ENCODE measurements at places on chromosomes 3 and 15. TPM values are rescaled to one million over a fixed set of nuclear protein-coding genes. Genes with fewer than 3 reads are reported as not detected.

The ALDH1A3 gene
- total RNA-seq = 1.9 TPM

GRCh38 chr3:112354642-112355306, 21.8 kb downstream of the CD200 start:
- DNase-seq = no peak

DNA sequence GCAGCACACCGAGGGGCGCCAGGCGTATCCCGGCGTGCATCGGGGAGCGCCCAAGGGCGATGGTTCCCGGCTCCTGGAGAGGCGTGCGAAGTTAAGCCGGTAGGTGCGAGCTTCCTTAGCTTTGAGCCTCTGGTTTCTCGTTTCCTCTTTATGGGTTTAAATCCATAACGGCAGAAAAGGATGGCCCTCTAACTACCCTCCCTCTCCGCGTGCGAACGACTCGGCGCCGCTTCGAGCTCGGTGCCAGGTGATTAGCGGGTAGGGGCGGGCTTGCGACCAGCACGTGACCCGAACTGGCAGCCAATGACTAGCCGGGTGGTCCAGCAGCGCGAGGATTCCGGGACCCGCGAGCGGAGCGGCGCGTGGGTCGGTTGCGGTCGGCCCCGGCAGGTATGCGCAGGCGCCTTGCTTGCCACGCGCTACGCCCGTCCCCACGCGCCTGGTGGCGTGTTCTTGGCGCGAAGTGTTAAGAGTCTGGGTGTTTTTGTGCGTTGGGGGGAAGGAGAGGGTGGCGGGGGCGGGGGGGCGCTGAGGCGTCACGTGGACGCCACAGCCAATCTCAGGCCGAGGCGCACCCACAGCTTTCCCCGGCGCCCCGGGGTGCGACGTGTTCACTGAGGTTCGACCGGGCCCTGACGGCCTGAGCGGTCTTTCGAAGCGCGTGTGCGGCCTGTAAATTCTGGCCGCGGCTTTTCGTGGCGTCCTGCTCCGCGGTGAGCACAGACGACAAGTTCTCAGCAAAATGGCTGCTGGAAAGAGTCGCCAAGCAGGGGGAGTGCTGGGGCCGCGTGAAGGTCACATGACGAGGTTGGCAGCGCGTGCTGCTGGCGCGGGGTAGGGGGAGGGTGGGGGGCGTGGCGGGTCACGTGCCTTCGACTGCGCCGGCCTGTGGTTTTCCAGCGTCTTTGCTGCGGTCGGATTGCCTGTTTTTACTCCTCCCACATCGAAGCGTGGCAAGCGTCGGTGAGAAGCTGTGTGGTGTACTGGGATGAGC, 38.7 kb upstream of the MGA start:
- DNase-seq = peak; percentile 61

DNA sequence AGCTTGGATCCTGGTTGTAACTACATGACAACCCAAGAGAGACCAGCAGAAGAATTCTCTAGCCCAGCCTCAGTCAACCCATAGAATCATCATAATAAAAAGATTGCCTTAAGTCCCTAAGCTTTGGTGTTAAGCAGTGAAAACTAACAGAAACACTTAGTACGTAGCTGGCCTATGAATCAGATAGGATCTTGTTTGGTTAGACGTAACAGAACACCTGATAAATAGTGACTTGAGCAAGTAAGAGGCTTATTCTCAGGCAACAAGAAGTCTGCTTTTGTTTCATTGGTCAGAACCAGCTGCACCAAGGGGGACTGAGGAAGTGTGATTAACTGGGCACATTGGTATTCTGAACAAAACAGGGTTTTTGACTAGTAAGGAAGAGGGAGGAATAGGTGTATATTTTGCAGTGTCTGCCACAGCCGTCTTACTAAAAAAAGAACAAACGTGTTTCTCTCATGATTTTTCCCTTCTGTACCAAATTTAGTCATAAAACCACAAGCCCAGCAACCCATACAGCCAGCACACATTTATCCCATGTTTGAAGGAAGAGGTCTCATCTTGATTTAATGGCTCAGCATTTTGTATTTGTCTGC, 53.3 kb upstream of the GLCE start:
- no peak for DNase-seq

DNA sequence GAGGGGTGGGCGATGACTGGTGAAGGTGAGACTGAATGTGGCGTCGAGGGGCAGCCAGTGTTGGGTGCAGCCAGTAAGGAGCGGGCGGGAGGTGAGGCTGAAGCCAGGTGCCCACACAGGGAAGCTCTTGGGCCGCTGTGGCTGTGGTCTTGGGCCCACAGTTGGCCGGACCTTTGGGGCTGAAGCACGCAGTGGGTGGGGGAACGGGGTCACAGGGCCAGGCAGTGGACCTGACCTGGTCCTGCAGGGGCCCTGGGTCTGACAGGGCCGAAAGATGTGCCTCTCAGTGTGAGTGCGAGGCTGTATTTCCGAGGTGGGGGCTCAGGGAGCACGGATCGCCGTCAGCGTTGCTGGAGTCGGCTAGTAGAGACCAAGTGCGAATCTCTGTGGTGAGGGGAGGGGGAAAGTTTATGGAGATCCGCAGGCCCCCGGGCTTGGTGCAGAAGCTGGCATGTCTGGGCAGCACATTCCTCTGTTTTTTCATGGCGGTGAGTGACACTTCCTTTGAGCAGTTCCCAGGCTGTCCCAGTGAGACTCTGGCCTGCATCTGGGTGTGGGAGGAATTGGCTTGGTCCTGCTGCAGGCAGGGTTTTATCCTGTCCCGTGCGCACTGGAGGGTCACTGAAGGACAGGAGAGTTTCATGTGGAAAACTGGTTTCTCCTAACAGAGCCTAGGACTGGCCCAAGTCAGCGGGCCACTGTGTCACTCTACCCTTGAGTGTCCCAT, 100.8 kb downstream of the TMEM266 start:
- DNase-seq = no peak

- no peak for DNase-seq
These were observed 23.3 kb downstream of the FBN1 start for GRCh38 chr15:48622237-48622636.

The SLC7A14 gene
- total RNA-seq = not detected

- no peak for DNase-seq
These were observed 32.3 kb upstream of the PROK2 start for GRCh38 chr3:71817262-71817661.

The ZNF385D gene
- total RNA-seq = not detected

GRCh38 chr15:31265871-31266711, 60.5 kb upstream of the KLF13 start:
- DNase-seq = no peak

The BSN gene
- total RNA-seq = 0.12 TPM

DNA sequence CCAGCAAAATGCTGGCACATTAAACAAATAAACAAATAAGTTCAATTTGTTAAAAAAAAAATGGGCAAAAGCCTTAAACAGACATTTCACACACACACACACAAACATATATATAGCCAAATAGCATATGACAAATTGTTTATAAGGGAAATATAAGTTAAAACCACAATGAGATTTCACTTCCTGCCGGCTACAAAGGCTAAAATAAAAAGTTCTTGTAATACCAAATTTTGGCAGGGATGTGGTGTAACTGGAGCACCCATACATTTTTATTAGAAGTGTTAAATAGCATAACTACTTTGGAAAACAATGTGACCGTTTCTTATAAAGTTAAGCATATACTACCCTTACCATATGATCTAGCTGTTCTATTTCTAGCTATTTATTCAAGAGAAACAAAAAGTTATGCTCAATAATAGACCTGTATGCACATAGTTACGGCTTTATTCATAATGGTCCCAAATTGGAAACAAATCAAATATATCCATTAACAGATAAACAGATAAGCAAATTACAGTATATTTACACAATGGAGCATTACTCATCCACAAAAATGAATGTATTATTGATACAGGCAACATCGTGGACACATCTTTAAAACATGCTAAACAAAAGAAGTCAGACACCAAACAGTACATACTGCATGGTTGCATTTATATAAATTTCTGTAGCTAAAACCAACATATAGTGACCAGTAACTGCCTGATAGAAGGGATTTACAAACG, 93.9 kb downstream of the EOMES start:
- no peak for DNase-seq

- DNase-seq = no peak
These were observed 9.2 kb downstream of the LXN start for GRCh38 chr3:158663246-158663645.

The TMEM266 gene
- not detected for total RNA-seq

DNA sequence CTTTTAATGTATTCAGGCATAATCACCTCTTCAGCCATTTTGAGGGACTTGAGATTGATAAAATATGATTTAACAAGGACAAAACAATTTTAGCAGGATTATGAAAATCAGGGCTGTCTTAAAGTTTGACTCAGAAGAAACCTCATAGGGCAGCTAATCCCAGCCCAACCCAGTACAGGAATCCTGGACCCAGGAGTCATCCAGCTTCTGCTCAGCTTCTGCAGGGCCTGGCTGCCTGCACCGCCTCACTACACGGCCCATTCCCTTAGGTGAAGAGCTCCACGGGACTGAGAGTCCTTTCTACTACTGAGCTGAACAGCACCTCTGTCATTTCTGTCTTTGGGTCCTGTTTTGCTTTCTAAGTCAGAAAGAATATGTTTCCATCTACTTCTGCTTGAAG, 37.5 kb downstream of the ARHGAP31 start:
- DNase-seq = no peak

The FSTL1 gene
- 88.9 TPM for total RNA-seq

The EPHB1 gene
- 0.05 TPM for total RNA-seq

GRCh38 chr15:22936577-22937472, 43.3 kb downstream of the CYFIP1 start:
- DNase-seq = no peak

DNA sequence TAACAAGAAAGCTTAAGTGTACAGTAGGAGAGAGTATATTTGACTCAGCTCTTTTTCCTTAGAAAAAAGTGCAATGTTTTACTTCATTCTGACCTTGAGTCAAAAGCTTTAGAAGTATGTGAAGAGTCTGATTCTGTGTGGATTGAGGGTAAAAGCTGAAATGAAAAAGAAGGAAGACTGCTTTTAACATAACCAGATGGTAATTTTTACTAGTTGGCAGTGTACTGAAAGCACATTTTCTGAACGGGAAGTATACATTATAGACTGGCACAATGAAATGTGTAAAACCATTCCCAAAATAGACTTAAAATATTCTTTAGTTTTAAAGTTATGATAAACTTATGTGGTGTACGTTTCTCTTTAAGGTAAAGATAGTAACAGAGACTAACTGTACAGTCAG, 197.8 kb upstream of the ZNF717 start:
- no peak for DNase-seq

The HPS3 gene
- total RNA-seq = 17.5 TPM

The TEX9 gene
- 3.5 TPM for total RNA-seq

The AGBL1 gene
- total RNA-seq = 0.02 TPM

GRCh38 chr15:74036271-74037170, 42.0 kb downstream of the PML start:
- peak; percentile 48 for DNase-seq

GRCh38 chr3:14188041-14188754, 9.6 kb downstream of the LSM3 start:
- DNase-seq = no peak

The DUOXA2 gene
- total RNA-seq = not detected

DNA sequence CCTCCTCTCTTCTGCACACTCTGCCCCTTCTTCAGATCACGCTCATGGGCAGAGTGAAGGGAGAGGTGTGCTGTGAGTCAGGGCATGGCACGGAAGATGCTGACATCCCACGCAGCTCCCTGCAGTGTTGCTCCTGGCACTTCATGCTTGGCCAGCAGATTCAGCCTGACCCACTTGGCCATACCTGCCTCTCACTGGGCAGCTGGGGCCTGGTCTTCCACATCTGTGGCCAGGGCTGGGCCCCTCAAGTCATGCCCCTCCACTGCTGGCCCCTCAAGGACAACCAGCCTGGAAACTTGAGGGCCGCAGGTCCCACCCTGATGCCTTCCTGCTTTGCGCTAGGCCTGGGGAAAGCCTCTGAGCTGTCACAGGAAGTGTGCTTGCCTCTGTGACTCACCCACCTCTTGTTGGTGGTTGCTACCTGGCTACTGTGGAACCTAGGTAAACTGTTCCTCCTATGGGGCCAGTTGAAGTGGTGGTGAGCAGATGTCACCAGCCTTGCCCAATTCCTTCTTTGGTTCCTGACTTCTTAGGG, 48.7 kb downstream of the BSN start:
- no peak for DNase-seq

DNA sequence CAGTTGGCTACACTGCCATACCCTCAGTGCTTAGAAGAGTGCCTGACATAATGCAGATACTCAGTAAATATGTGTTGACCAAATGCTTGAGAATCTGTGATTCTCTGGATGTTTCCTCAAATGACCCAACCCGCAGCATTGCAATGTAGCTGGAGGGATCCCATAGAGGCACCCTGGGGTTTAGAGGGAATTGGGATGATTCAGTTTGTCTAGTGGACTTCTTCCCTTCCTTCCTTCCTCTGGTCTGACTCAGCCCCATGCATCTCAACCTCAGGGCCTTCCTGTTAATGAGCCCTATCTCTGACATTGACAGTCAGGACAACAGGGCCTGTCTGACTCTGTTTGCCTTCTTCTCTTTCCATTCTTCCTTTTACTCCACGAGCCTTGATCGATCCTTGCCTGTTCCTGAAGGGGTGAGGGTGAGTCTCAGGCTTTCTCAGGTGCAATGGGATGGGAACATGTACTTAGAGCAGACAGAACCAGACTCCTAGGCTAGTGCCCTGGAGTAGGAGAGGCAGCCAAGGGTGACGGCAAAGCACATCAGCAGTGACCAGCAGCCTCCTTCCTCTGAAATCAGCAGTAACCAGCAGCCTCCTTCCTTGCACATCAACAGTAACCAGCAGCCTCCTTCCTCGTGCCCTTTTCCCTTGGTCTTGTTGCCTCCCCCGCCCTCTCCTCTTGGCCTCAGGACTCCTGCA, 78.2 kb downstream of the DGKG start:
- DNase-seq = no peak

The MANF gene
- total RNA-seq = 91.2 TPM

DNA sequence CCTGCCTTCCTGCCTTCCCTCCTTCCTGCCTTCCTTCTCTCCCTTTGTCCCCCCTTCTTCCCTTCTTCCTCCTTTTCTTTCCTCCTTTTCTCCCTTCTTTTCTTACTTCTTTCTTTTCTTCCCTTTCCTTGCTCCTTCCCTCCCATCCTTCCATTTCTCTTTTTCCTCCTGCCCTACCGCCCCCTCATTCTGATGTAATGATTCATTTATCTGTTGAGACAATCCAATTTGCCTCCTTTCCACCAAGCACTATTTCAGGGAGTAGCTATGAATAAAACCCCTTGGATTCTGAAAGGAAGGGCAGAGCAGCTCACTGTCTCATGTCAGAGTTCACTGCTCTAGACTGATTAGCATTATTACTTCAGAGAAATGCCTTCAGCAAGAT, 462.6 kb downstream of the PDCD6IP start:
- DNase-seq = no peak

DNA sequence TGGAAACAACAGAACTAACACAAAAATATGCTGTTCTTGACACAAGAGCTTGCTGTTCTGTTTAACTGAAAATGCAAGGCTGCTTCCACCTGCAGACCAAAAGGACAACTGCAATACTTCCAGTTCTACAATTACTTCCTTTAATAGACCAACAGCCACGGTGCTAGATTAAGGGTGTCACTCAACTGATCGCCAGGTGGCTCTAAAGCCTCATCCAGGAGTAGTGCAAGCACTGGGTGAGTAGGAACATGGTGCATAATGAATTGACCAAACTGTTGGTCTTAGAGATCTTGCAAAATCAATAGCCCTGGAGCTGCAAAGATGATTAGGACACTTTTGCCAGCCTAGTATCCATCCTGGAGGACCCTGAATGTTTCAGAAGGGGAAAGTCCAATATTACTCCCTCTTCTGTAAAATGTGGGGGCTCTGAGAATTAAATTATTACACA, 3.6 kb upstream of the CLDN16 start:
- peak; percentile 84 for DNase-seq
